ENCODE measurements at places on chromosomes 3 and 15. TPM values are rescaled to one million over a fixed set of nuclear protein-coding genes. Genes with fewer than 3 reads are reported as not detected.

- no peak for DNase-seq
These were observed 42.9 kb upstream of the PLCL2 start for GRCh38 chr3:16841904-16842271.

- no peak for DNase-seq
These were observed 256.0 kb upstream of the CBLB start for GRCh38 chr3:106124818-106125217.

DNA sequence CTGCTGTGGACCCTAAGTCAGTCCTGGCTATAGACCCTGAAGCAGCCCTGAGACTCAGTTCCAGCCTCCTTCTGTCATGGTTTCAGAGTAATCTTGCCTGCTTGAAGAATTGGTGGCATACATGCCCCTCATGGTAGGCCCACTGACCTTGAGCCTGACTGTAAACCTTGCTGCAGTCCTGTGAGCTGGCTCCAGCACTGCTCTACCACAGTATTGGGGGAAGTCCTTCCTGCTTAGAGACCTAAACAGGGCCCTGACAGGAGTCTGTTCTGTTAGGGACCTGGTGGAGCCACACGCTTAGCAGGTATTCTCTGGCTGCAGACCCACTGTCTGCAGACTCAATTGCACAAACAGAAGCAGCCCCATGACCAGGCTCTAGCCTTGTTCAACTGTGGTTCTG lies 47.1 kb downstream of the OXSM start:
- no peak for DNase-seq

- peak; percentile 67 for DNase-seq
These were observed 67.9 kb upstream of the MITF start for GRCh38 chr3:69671082-69671952.

DNA sequence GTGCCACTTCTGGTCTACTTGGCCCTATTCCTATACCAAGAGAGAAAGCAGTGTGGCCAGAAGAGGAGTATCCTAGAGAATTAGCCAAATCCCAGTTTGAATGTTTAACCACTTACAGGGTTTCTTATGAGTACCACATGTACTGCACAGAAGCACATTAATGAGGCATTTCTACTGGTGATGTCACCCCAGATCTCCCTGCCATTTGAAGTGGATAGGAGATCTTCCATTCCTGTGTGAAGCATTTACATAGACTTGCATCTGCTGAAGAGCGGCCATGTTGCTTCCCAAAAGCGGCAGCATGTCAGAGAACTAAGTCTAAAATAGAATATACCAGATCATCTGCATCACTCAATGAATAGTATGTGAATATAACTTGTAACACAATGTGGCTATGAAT lies 108.4 kb upstream of the TUSC7 start:
- no peak for DNase-seq

The CCDC39 gene
- not detected for total RNA-seq

The GP5 gene
- total RNA-seq = 0.15 TPM

The SAMMSON gene
- total RNA-seq = not detected

Measured in MCF 10A (cell line).